ENCODE measurements at places on chromosomes 5 and 9. TPM values are rescaled to one million over a fixed set of nuclear protein-coding genes. Genes with fewer than 3 reads are reported as not detected.

DNA sequence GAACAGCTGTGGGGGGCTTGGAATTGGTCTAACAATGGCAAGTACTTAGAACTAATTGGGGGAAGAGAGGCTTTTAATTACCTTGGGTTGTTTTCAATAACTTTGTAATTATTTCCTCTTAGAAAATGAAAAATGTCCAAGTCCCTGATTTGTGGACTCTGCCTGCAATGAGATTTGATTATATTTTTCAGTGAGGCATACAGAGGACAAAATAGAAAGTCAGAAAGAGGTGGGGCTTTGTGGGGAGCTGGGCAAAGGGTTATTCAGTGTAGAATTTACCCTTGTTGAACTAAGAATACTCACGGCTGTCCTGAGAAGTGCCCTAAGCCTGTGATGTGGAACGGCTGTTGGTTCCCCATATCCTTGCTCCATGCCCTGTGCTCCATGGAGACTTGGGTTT is 153.0 kb downstream of the ICE1 start:
- no peak overlapping the region for H3K4me3 ChIP-seq
- H3K27me3 ChIP-seq: no peaks in the 10 kb centered on the region
- H3K4me1 ChIP-seq: no peaks in the 10 kb centered on the region
- no peak overlapping the region for H3K27ac ChIP-seq
- DNase-seq: no peak

- no peak overlapping the region for H3K4me3 ChIP-seq
- peaks cover 29% of the 10 kb centered on the region for H3K4me1 ChIP-seq
- DNase-seq: no peak
- H3K27ac ChIP-seq: peak overlapping the region; percentile 32
These were observed 281.3 kb downstream of the ARHGAP26 start for GRCh38 chr5:143051244-143052058.

DNA sequence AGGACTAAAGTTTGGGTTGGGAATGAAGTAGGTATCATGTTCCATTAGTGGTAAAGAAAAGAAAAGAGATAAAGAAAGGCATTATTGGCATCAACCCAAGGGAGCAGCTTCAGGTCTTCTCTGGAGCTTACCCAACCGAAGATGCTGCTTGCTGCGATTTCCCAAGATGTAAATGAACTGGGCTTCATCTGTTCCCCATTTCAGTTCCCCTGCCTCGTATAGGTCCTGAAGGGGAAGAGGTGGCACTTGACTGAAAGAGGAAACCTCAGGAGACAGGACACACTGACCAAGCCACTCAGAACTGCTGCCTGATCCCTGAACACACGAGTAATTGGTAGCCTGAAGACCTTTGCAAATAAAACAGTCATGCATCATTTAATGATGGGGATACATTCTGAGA is 24.6 kb downstream of the ANXA6 start:
- no peak for DNase-seq
- no peak overlapping the region for H3K27ac ChIP-seq
- H3K27me3 ChIP-seq: no peaks in the 10 kb centered on the region

- no peaks in the 10 kb centered on the region for H3K27me3 ChIP-seq
These were observed 478.8 kb downstream of the CETN3 start for GRCh38 chr5:89930591-89931392.

GRCh38 chr5:132479111-132479951 is 11.2 kb downstream of the IRF1 start:
- H3K27me3 ChIP-seq: no peaks in the 10 kb centered on the region
- peaks cover 37% of the 10 kb centered on the region for H3K36me3 ChIP-seq
- peak overlapping the region; percentile 41 for H3K27ac ChIP-seq

- H3K4me1 ChIP-seq: no peaks in the 10 kb centered on the region
- DNase-seq: no peak
- peaks cover 35% of the 10 kb centered on the region for H3K36me3 ChIP-seq
- no peak overlapping the region for H3K27ac ChIP-seq
These were observed 52.9 kb upstream of the KIAA1958 start for GRCh38 chr9:112433499-112434392.

Gene IL33
- total RNA-seq: 47.8 TPM

DNA sequence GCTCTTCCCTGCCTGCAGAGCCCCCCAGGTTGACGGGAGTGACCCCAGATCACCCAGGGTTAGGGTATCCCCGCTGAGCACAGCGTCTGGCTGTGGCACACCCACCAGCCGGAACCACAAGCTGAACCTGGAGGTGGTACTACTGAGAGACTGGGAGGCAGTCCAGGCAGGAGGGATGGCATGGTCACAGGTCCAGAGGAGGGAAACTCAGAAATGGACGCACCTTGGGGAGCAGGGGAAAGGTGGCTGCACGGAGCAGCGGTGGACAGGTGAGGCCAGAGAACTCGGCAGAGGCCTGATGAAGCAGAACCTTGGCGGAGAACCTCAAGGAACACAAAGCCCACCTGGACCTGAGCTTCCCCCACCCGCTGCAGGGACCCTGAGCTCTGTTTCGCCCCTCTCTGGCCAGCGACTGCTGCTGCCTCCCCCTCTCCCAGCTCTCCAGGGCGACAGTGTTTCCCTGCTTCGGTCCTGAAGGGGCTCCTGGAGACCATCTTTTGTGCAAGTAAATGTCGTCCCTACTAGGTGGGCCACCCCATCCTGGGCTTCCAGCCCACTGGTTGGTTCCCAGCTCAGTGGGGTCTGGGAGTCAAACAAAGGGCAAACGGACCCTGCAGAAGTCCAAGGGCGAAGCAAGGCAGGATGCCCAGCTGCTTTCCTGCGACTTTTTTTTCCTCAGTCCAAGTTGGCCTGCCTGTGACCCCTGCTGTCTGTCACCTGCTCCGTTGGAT is 845 bp downstream of the ADGRD2 start:
- H3K27me3 ChIP-seq: peaks cover 58% of the 10 kb centered on the region
- H3K36me3 ChIP-seq: no peaks in the 10 kb centered on the region
- DNase-seq: no peak

Gene LVRN
- 1.3 TPM for total RNA-seq
